ENCODE measurements at places on chromosomes 7 and 10.
A peak's percentile ranks its signal among the peaks of the same experiment; 100 is the strongest.

DNA sequence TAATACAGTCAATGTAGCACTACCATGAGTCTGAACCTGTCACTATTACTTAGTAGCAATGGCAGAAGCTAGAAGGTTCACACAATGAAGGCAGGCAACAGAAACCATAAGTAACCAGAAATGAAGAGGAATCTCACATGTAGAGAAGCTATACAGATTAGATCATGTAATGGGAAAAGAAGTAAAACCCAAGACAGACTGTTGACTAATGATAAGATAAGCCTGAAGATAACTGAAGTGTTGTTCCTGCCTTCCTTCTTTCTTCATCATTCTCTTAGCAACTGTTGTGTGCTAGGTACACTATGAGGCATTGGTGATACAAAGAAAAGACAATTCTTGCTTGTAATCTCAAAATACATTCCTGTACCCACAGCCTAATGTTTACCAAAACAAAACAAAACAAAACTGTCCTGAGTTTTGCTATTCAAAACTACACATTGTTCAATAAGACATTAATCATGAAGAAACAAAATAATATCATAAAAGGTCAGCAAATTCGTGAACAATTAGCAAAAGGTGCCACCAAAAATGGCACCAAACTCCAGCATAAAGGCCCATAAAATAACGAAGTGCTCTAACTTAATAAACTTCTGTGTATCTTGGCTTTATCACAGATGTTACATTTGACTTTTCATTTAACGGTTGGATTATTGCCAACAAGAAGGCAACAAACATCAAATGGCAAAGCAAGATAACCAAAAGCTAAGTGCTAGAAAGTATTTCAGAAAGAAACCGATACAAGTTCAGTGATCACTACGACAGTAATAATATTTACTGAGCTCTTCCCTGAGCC lies 27.1 kb downstream of the ZNF800 start:
- no peaks in the 10 kb centered on the region for H3K36me3 ChIP-seq
- H3K4me1 ChIP-seq: peaks cover 6% of the 10 kb centered on the region
- H3K27me3 ChIP-seq: no peaks in the 10 kb centered on the region
- H3K27ac ChIP-seq: no peak overlapping the region
- no peak for DNase-seq
- no peak overlapping the region for H3K4me3 ChIP-seq

GRCh38 chr10:34830217-34830822 lies 15.2 kb upstream of the PARD3 start:
- no peak for DNase-seq
- H3K27me3 ChIP-seq: no peaks in the 10 kb centered on the region
- H3K36me3 ChIP-seq: no peaks in the 10 kb centered on the region
- 0 out of 2 replicates have a peak, but pooled peaks cover 5% of the 10 kb centered on the region for H3K4me1 ChIP-seq

DNA sequence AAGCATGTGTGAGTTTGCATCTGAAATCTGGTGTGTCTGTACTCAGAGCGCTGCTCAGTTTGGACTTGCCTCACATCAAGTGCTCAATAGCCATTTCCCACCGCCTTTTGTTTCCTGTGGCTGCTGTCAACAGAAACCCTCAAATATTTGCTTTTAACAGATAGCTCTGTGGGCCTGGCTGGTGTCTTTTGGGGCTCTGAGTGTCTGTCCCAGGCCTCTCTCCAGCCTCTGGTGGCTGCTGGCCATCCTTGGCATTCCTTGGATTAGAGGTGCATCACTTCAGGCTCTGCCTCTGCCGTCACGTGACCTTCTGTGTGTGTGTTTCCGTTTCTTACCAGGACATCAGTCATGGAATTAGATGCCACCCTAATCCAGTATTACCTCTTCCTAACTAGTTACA lies 9.3 kb downstream of the YKT6 start:
- peak; percentile 16 for DNase-seq
- H3K36me3 ChIP-seq: peaks cover 4% of the 10 kb centered on the region
- H3K27me3 ChIP-seq: no peaks in the 10 kb centered on the region
- no peaks in the 10 kb centered on the region for H3K4me1 ChIP-seq
- no peak overlapping the region for H3K27ac ChIP-seq
- H3K4me3 ChIP-seq: no peak overlapping the region

- H3K4me1 ChIP-seq: no peaks in the 10 kb centered on the region
- H3K27me3 ChIP-seq: no peaks in the 10 kb centered on the region
- DNase-seq: no peak
- H3K4me3 ChIP-seq: no peak overlapping the region
- H3K27ac ChIP-seq: no peak overlapping the region
Measured at GRCh38 chr10:51815723-51816122, 116.3 kb upstream of the CSTF2T start.

- DNase-seq: peak; percentile 77
- peaks cover 16% of the 10 kb centered on the region for H3K4me1 ChIP-seq
- H3K27ac ChIP-seq: no peak overlapping the region
- peaks cover 2% of the 10 kb centered on the region for H3K36me3 ChIP-seq
- no peaks in the 10 kb centered on the region for H3K27me3 ChIP-seq
- no peak overlapping the region for H3K4me3 ChIP-seq
Measured at GRCh38 chr7:44477063-44477830, 13.2 kb downstream of the NUDCD3 start.

DNA sequence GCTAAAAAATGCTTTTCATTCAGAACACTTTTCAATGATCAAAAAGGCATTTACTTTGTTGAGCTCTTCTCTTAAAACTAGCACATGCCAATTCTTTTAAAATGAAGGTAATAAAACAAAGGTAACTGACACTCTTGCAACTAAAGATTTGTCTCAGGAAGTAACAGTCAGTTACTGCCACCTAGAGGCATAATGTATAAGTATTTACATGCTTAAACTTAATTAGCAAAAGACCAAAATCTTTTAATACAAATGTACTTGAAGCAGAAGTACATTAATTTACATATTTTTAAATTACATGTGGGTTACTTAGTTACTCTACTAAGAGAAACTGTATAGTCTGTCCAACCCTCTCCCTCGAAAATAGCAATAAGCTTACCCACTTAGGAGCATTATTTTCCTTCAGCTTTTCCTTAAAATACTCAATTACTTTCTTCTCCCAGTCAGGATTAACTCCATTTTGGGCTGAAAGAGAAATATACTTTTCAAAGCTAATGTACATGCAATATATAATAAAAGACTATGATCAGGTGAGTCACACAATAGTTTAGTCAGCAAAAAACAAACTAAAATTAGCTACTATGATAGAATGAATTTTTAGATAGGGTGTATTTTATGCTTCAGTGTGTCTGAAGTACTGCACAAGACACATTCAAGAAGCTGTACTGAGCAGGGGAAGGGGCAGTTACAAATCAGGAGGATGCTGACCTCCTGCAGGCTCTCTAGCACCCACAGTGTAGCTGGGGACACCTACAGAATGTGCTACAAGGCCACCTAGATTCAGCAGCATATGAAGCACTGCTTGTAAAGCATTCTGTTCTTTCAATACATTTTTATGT lies 13.0 kb downstream of the MCMBP start:
- H3K4me1 ChIP-seq: peaks cover 14% of the 10 kb centered on the region
- peak; percentile 34 for DNase-seq
- no peak overlapping the region for H3K4me3 ChIP-seq
- H3K27ac ChIP-seq: peak overlapping the region; percentile 45
- H3K36me3 ChIP-seq: no peaks in the 10 kb centered on the region

GRCh38 chr10:1747590-1748157 lies 10.3 kb upstream of the ADARB2 start:
- no peak overlapping the region for H3K4me3 ChIP-seq
- H3K36me3 ChIP-seq: no peaks in the 10 kb centered on the region
- no peak for DNase-seq
- no peak overlapping the region for H3K27ac ChIP-seq
- H3K4me1 ChIP-seq: no peaks in the 10 kb centered on the region
- no peaks in the 10 kb centered on the region for H3K27me3 ChIP-seq

DNA sequence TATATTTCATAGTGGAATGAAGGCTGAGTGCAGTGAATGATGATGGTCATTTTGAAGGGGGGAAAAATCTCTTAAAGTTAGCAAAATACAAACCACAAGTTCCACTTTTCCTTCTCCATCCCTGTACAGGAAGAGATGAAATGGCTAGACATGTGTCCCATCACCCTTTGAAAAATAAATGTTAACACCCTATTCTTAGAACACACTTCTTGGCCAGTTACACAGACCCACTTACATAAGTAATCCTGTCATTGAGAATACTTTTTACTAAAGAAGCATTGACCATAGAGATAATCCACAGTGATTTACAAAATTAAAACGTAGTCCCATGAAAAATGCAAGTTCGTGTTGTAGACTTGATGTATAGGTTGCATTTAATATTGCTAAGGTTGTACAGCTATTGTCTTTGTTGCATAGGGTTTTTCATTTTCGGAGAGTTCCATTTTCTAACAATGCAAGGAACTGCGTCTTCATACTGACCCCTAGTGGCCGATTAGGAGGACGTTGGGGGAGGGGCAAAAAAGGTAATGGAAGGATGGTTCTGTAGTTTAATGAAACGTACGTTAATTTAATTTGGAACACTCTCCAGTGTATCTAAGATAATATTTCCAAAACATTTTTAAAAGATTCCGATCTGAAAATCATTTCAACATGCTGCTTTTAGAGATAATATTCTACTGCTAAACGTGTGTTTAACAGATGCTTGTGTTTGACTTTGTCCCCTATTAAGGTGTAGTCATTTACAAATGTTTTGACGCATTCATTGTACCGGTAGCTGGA lies 60.9 kb downstream of the ARMC3 start:
- DNase-seq: peak; percentile 57
- H3K27me3 ChIP-seq: no peaks in the 10 kb centered on the region
- no peak overlapping the region for H3K27ac ChIP-seq
- peaks cover 8% of the 10 kb centered on the region for H3K4me1 ChIP-seq
- no peak overlapping the region for H3K4me3 ChIP-seq

GRCh38 chr10:131041441-131041840 lies 270.1 kb downstream of the TCERG1L start:
- H3K36me3 ChIP-seq: no peaks in the 10 kb centered on the region
- DNase-seq: no peak
- no peak overlapping the region for H3K4me3 ChIP-seq

- peaks cover 11% of the 10 kb centered on the region for H3K4me1 ChIP-seq
- H3K36me3 ChIP-seq: no peaks in the 10 kb centered on the region
- H3K4me3 ChIP-seq: no peak overlapping the region
- H3K27ac ChIP-seq: no peak overlapping the region
- DNase-seq: no peak
- no peaks in the 10 kb centered on the region for H3K27me3 ChIP-seq
Measured at GRCh38 chr7:106358103-106358663, 73.4 kb upstream of the NAMPT start.

- no peak for DNase-seq
- no peaks in the 10 kb centered on the region for H3K4me1 ChIP-seq
- no peak overlapping the region for H3K4me3 ChIP-seq
- H3K36me3 ChIP-seq: no peaks in the 10 kb centered on the region
- H3K27me3 ChIP-seq: no peaks in the 10 kb centered on the region
Measured at GRCh38 chr10:98285416-98285815, 17.4 kb upstream of the LOXL4 start.

GRCh38 chr10:5835446-5836095 lies 22.3 kb upstream of the GDI2 start:
- H3K36me3 ChIP-seq: no peaks in the 10 kb centered on the region
- H3K4me1 ChIP-seq: peaks cover 8% of the 10 kb centered on the region
- H3K4me3 ChIP-seq: no peak overlapping the region
- DNase-seq: no peak

GRCh38 chr7:129225931-129226572 lies 1.2 kb downstream of the AHCYL2 start:
- H3K36me3 ChIP-seq: no peaks in the 10 kb centered on the region
- H3K27ac ChIP-seq: peak overlapping the region; percentile 86
- no peak for DNase-seq
- 0 out of 2 replicates have a peak, but pooled peaks cover 9% of the 10 kb centered on the region for H3K4me1 ChIP-seq

DNA sequence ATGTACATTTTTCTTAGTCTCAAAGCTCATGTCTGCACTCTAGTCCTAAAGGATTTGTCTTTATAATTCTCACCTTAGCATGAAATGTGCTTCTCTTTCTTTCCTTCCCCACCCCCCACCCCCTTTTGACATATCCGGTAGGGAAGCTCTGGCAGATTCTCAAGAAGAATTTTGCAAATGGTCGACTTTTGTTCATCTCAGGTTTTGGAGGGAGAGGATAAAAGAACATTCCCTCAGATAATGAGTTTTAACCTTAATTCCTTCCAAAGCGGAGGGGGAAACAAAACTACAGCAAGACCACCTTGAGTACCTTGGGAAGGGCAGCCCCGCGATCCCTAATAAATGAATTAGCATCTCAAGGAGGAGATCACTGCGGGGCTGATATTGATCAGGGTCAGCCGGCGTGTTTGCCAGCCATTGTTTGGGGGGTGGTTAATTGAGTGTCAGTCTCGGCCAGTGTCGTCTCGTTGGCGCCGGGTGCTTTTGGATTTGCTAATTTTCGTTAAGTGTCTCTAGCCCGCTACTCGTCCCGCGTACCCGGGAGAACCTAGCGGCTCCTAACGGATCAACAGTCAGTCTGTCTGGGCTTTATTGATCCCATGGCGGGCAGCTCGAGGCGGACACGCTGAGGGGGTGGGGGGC lies 874 bp upstream of the BAMBI start:
- H3K27me3 ChIP-seq: no peaks in the 10 kb centered on the region
- peak overlapping the region; percentile 57 for H3K4me3 ChIP-seq
- H3K36me3 ChIP-seq: no peaks in the 10 kb centered on the region
- peaks cover 39% of the 10 kb centered on the region for H3K4me1 ChIP-seq

DNA sequence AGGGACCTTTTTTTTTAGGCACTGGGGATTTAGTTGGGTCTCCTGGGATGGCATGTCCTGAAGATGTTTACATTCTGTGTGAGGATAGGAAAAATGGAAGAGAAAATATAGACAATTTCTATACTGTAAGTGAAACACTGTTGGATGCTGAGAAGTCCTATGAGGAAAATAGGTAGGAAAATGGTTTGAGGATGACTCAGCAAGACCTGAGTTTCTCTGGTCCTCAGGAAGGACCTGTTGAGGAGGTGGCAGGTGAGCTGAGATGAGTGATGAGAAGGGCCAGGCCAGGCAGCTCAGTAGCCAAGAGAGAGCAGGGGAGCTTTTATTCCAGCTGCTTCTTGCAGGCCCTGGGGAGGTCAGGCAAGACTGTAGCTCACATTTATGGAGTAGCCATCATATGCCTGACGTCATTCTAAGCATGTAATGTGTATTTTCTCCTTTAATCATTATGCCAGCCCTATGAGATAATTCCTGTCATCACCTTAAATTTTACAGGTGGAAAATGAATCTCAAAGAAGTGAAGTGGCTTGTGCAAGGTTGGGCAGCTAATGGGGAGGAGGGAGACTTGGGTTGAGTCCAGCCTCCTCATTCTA lies 19.1 kb upstream of the LRRC18 start:
- peaks cover 2% of the 10 kb centered on the region for H3K27me3 ChIP-seq
- DNase-seq: no peak
- no peaks in the 10 kb centered on the region for H3K36me3 ChIP-seq

DNA sequence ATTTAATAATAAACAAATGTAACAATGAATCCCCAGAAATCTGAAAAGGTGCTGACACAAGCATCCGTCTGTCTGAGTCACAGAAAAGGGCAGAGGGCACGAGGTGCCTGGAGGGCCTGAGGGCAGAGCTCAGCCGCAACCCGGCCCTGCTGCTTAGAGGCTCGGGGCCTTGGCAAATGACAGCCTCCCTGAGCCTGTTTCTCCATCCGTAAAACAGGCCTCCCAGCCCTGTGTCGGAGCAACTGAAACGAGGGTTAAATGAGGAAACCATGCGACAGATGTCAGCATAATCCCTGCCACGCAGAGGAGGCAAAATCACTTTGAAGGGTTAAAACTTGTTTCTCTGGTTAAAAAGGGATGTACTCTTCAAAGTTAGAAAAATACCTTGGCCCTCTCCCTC lies 24.9 kb downstream of the NUDT1 start:
- peaks cover 3% of the 10 kb centered on the region for H3K36me3 ChIP-seq
- peaks cover 6% of the 10 kb centered on the region for H3K4me1 ChIP-seq
- no peak overlapping the region for H3K27ac ChIP-seq
- H3K27me3 ChIP-seq: no peaks in the 10 kb centered on the region
